Endodermal cell (in vitro differentiated cells): ENCODE measurements at places on chromosomes 3 and 15.

GRCh38 chr3:134378818-134379217, 4.6 kb upstream of the AMOTL2 start:
- DNase-seq: no peak

DNA sequence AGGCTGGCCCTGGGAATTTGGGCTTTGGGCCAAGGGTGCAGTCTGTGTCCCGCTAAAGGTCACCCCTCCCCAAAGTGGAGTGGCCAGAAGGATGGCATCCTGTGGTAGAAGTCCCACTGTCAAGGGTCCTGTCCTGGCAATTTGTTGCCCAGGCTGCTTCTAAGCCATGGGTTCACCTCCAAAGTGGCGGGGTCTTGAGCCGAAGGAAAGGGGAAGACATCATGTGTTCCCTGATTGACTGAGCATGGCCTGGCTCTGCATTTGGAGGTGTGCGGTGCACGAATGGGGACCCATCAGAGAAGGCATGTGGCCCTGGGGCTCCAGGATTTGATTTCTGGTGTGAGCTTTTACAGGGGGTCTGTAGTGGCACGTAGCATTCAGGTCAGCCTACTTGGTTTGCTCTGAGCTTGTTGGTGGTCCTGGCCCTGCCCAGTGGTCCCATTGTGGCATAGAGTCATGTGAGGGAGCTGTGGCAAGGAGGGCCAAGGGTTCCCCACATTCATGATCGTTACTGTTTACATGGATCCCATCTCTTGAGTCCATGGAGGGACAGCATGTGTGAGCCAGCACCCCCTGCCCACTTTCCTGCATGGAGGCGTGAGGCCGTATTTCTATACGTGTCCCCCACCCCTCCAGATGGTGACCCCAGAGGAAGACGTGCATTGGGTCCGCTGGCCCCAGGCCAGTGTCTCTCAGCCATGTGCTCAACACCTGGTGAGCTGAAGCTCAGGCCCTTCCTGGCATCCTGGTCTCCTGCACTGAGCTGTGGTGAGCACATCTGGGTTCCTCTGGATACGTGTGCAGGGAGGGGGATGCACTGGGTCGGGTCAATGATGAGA, 225.1 kb downstream of the SNRPN start:
- peak; percentile 12 for DNase-seq

GRCh38 chr3:95123104-95123503, 1060.2 kb downstream of the NSUN3 start:
- DNase-seq: no peak

GRCh38 chr3:8982509-8982908, 19.2 kb upstream of the RAD18 start:
- no peak for DNase-seq

GRCh38 chr3:36876181-36876936, 68.5 kb downstream of the TRANK1 start:
- DNase-seq: no peak

- DNase-seq: no peak
Measured at GRCh38 chr3:180656406-180656805, 22.9 kb downstream of the CCDC39 start.

DNA sequence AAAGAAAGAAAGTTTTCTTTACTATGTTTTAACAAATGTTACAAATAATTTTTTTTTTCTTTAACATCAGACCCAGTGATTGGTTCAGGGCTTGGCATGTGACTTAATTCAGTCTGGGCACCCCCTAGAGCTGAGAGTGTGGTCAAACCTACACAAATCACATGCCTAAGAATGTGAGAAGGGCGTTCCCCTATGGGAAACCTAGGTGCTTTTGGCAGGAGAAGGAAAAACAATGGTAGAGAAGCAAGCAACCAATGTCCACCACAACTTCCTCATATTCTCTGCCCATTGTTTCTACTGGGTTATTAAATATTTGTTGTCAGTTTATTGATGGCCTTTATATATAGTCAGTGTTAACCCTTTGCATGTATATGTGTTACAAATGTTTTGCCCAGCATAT, 21.4 kb upstream of the PIAS1 start:
- no peak for DNase-seq

GRCh38 chr3:114451051-114451451, 157.2 kb downstream of the TIGIT start:
- DNase-seq: no peak

DNA sequence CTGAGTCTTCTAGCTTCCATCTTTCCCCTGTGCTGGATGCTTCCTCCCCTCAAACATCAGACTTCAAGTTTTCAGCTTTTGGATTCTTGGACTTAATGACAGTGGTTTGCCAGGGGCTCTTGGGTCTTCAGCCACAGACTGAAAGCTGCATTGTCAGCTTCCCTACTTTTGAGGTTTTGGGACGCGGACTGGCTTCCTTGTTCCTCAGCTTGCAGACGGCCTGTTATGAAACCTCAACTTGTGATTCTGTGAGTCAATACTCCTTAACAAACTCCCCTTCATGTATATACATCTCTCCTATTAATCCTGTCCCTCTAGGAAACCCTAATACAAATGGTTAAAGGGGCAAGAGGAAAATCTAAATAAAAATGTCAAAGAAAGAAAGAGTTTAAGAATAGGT, 100.1 kb downstream of the ABI3BP start:
- no peak for DNase-seq

GRCh38 chr3:45874677-45875346, 11.5 kb upstream of the CCR9 start:
- no peak for DNase-seq

DNA sequence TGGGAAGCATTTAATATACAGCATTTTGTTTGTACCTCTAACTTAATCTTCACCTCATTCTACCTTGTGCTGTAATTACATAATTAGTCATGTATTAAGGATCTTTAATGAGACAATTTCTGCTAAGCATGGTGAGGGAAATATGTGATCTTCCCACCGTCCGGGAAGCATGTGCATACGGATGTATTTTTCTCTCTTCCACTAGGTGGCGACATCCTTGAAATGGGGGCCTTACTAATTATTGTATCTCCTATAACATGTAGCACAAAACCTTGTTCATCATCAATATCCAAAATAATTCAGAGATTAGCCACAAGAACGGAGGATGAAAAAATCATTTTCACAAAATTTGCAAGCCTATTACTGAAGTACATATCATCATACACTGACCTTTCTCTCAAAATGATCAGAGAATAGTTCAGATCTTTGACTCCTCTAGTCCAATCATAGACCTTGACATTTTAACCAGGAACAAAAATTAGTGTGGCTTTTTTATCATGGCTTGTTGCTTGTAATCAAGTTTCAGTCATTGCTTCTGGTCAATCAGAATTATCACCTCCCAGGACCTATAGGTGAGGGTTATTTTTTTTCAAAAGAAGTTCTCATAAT, 148.9 kb upstream of the GBE1 start:
- no peak for DNase-seq
